DMS 273 treated with DMSO at 0.1 percent for 48 hours (cell line): ENCODE measurements at places on chromosomes 13 and 19.

GRCh38 chr19:23916991-23917390, 2.3 kb downstream of the ZNF726 start:
- no peak for DNase-seq

GRCh38 chr19:1278713-1279660, 3.7 kb downstream of the FAM174C start:
- DNase-seq, result no peak

GRCh38 chr19:46355234-46356148, 8.6 kb downstream of the PPP5C start:
- no peak for DNase-seq

DNA sequence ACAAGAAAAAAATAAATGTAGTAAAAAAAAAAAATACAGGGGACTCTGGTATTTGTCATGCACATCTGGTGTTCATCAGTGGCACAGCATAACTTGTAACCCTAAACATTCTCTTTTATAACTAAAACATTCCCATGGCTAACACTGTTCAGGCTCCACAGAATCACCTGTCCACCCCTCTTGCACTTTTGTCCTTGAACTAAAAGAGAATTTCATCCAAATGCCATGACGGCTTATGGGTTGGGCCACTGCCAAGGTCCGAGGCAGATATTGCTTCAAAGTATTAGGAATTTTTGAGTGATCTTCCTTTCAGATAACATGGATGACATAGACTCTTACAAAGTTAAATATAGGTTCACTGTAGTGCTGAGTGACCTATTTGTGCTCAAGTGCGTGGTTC, 25.7 kb upstream of the SERP2 start:
- no peak for DNase-seq

DNA sequence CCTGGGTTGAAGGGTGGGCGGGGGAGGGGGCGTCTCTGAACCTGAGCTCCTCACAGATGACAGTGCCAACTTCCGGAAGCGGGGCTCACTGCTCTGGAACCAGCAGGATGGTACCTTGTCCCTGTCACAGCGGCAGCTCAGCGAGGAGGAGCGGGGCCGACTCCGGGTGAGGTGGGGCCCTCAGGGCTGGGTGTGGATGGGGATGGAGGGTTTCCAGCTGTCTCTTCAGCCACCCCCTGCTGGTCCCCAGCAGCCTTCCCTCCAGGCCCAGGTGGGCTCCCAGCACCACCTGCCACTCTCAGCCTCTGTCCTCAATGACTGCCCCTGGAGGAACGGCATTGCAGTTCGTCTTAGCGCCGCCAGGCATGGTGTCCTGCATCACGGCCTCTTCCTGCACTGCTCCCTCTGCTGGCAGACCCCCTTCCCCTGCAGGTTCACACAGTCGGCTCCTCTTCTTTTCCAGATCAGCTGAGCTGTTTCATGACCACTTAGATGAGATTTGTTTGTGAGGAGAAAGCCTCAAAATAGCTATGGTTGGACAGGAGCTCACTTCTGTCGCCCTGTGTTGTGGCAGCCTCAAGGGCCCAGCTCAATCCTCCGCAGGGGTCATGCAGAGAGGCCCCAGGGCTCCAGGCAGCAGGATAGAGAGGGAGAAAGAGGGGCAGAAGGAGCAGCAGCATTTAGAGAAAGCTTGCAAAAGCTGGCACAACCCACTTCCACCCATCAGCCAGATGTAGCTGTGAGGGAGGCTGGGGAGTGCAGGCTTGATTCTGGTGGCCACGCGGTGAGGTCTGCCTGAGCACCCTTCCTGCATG, 2.5 kb upstream of the GARIN5A start:
- no peak for DNase-seq

DNA sequence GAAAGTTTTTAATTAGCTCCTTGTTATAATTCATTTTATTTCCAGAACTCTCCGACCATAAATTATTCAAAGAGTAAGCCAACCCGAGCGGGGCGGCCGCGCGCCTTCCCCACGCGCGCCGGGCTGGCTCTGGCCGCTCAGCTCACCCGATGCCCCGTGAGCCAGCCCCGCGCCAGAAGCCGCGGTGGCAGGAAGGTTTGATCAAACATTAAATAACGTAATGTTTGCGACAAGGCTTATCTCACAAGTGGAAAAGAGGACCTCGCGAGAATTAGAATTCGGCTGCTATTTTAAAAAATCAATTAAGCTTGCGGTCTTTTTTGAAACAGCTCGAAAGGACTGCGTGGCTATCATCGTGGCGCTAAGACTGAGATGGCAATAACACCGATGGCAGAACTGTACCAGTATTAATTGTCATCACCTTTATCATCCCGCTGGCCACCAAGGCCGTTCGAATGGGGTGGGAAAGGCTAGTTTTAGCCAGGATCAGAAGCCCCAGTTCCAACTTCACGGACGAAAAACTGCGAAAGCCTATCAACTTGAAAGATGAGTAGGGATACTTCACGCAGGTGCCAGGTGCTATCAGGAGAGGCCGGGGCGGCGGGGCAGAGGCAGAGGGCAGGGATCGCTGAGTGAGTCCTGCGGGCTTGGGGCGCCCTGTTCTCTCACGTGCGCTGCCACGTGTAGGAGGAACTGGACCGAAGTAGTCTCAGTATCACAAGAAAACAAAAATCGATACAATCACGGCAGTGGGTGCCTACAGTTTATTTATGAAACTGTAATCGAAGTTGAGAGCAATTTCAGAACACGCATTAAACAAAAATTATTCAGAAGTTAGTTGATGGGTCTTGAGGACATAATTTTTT, 6.4 kb downstream of the POU4F1 start:
- DNase-seq, result no peak

GRCh38 chr19:30428092-30428680, 56.0 kb downstream of the ZNF536 start:
- no peak for DNase-seq

GRCh38 chr19:42272989-42273406, 3.9 kb downstream of the CIC start:
- no peak for DNase-seq

GRCh38 chr13:44373601-44374347, at the start of gene SERP2:
TSS of gene SERP2 (plus strand) at chr13:44373824. CDS start at chr13:44374026, 202 bp downstream.
- DNase-seq, result no peak

- no peak for DNase-seq
Observed at GRCh38 chr13:40251343-40252032, 415.0 kb downstream of the FOXO1 start.

GRCh38 chr19:12578641-12579040, 27.4 kb upstream of the ZNF564 start:
- no peak for DNase-seq

DNA sequence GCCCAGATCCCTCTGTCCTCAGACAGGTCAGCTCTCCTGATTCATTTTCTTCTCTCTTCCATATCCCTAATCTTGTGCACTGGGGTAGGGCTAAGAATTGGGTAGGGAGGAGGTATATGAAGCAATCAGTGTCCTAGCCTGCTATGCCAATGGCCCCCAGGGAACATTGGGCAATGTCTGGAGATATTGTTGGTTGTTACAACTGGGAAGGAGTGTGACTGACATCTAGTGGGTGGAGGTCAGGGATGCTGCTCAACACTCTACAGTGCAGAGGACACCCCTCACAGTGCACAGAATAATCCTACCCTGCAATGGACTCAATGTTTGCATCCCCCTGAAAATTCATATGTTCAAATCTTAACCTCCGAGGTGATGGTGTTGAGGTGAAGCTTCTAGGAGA, 57.5 kb downstream of the CPAMD8 start:
- DNase-seq, result no peak

GRCh38 chr19:7911508-7912143, 3.0 kb upstream of the TGFBR3L start:
- no peak for DNase-seq

DNA sequence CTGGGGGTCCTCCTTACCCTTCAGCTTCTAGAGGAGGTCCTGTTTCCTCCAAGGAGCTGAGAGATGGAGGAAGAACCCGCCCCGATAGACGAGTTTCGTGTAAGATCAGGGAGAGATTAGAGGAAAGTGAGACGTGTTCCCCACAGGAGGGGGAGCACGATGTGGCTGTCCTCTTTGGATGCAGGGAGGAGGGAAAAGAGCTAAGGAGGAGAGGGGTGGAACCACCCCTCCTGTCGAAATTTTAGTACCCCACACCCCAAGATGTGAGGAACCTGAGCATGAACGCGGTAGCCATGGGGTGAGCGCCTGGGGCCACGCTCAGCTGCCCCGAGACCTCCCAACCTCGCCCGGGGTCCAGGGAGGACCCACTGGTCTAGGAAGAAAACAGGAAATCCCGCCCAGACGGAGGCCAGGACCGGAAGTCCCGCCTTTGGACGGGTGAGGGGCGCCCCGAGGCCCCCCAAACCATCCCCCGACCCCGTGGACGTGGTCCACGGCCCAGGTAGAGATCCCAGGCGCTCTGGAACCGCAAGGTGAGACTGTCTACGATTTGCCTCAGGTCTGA, 1.2 kb downstream of the AKT1S1 start:
- no peak for DNase-seq

DNA sequence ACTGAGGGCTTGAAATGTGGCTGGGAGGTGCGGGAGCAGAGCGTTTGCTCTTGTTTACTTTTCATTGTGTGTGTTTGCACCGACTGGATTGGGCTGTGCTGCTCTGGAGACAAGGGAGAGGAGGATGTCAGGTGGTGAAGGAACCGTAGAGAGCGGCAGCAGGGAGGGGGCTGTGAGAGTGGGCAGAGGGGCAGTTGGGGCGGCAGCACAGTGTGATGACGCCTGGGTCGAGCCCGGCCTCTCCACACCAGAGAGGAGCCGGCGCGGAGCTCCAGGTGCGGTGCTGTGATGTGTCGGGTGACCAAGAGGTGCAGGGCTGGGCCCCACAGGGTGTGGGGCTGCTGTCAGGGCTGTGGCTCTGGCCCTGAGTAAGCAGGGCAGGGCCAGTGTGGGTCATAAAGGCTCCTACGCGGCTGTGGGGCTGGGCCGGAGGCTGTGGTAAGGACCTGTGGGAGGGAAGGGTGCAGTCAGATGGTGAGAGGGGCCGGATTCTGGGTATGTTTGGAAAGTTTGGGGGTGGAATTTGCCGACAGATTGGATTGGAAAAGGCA, 10.5 kb downstream of the NAXD start:
- no peak for DNase-seq

DNA sequence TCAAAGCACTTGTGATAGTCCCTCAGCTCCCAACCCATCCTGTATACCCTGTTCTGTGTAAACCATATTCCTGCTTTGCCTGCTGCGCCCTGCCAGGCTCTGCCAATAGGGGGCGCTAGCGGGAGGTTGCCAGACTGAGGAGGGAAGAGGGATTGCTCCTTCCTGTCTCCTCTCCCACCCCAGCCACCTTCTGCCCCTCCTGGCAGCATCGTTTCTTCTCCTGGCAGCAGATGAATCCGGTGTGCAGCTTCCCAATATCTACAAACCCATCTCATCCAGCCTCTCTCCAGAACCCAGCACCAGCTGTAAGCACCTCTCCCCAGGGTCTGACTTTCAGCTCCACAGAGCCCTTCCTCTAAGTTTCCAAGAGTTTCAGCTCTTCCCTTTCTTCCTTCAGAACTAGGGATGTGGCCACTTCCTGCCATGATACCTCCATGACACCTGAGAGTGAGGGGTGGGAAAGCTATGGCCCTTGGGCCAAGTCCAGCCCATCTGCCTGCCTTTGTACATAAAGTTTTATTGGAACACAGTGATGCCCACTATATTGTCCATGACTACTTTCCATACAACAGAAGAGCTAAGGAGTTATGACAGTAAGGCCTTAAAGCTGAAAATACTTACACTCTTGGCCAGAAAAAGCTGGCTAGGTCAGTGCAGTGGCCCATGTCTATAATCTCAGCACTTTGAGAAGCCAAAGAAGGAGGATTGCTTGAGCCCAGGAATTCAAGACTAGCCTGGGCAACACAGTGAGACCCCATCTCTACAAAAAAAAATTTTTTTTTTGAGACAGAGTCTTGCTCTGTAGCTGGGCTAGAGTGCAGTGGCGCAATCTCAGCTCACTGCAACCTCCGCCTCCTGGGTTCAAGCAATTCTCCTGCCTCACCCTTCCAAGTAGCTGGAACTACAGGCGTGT, 34.5 kb upstream of the ATP1A3 start:
- DNase-seq, result peak; percentile 57

DNA sequence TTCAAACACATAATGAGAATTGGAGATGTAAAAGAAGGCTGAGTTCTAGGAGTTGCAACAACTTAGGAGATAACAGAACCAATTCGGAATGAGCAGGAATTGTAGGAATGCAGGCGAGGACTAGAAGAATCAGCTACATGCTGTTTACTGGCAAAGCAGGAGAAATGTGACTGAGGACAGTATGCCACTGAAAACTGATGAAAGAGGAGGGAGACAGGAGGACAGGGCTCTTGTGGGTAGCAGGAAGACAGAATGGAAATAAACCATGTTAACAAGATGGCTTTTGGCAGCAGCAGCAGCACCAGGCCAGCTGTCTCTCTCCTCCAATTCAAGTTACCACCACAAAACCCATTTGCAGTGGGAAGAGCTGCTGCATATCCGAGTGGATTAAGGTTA, 91.0 kb upstream of the SLC15A1 start:
- no peak for DNase-seq
